LoVo (cell line): ENCODE measurements at places on chromosomes 5 and 9.

GRCh38 chr5:6574537-6575245, 58.2 kb downstream of the NSUN2 start:
- no peak for DNase-seq

DNA sequence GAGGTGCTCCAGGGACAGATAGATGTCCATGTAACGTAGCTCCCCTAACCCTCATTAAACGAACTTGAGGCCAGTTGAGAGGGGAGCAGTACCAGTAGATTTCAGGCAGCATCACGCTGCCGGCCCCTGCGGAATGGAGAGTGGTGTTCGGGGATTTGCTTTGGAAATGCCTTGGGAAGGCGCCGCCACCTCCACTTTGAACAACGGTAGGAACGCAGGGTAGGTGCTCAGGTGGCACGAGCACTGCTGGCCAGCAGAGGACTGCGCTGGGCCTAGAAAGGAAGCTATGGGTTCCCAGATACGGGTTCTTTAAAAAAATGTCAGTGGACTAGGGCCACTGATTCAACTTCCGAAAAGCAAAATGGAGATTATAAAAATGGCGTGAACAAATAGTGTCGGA, 271.8 kb downstream of the FANCC start:
- DNase-seq: no peak

- peak; percentile 82 for DNase-seq
Measured at GRCh38 chr9:137034709-137035506, 3.0 kb upstream of the FUT7 start.

- DNase-seq: no peak
Measured at GRCh38 chr9:31639451-31639850, 745.0 kb upstream of the ACO1 start.

DNA sequence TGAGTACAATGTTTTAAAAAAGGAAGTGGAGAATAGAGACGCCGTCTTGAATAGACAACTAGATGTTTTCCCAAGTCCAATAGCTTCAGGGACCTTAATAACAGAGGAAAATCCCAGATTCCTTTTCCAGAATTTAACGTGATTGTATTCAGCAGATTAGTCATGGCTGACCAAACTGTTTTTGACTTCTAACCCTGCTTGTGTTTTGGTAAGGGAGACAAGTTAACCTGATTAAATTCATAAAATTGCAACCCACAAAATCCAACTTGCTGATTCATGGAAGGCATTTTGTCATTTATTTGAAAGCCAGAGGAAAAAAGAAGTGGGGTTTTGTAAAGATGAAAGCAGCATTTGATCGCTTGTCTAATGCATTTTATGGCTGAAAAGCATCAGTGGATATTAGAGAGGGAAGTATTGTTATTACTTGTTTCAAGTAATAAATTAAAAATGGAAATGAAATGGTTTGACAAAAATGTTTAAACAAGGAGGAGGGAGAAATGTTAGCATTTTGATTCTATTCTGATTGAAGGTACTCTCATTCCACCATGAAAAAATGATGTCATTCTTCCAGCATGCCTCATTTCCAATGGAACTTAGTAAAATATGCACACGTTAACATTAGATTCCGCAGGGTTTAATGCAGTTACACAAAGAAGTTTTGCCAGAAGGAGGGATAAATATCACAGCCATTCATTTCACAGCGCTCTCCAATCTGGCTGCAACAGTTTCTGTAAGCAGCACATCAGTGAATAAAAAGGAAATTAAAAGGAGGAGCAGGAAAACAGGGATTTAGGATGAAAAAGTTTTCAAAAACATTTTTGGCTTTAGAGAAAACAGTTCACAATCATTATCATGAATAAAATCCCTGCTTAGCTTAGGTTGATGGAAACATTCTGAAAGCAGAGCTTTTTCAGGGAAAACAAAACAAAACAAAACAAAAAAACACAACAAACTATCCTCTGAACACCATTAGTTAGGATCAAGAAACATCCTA, 314.7 kb downstream of the PRR16 start:
- no peak for DNase-seq

- no peak for DNase-seq
Measured at GRCh38 chr5:176391999-176392398, 3.4 kb downstream of the HIGD2A start.

- DNase-seq: no peak
Measured at GRCh38 chr9:80951675-80952074, 737.7 kb downstream of the TLE1 start.
